T-helper 1 cell (primary cell): ENCODE measurements at places on chromosomes 12 and 14.

DNA sequence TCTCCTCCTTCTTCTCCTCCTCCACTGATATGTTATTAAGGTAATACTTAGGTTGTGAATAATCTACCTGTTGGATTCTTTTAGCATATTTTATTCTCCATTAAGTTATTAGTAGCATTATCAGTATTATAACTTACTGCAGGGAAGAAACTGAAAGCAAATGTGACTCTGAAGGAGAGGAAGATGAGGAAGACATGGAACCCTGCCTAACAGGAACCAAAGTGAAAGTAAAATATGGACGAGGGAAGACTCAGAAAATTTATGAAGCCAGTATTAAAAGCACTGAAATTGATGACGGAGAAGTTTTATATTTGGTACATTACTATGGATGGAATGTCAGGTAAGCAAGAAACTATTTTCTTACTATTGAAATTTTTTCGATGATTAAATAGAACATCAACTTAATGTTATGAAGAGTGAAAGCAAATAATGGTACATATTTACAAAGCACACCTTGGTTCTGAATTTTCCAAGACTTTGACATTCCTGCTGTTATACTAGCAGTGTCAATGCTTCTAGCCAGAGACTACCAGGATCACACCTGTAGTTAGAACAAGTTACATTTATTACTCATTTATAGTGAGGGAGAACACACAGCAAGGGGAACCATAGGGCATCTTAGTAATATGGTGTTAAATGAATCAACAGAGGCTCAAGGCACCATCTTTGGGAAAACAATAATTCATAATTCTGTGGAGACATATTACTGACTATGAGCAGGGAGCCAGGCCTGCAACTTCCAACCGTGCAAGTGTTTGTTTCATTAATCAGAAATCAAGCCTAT, 42.0 kb upstream of the TOMM20L start:
- no peak for DNase-seq

DNA sequence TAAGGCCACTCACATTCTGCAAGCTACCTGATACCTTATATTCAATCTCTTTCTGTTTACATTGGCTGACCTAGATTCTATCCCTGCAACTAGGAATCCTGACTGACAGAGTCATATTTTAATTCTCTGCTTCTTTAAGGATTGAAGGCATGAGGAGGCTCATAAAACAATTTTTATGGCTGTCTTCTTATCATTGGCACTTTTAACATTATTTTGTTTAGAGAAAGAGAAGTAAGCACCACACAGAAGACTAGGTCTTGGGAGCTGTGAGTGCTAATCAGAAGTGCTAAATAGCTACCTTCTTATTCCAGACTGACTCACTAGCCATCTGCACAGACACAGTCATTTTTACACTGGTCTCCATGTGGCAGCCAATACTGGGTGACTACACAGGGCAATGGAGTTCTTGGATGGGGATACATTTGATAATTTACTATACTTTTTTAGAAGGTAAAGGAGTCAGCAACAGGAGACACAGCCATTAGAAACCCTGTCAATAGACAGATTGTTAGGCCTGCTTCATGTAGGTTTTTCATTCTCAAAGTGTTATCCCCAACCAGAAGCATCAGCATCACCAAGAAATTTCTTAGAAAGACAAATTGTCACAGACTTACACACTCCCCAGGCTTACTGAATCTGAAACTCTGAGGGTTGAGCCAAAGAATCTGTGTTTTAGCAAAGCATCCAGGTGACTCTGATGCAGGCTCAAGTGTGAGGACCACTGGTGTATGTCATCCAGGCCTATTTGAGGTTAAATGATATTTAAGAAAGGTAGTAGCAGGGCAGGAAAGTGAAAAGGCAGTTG, 214.1 kb downstream of the DUSP6 start:
- no peak for DNase-seq

- no peak for DNase-seq
These were observed 12.1 kb upstream of the LRTM2 start for GRCh38 chr12:1808036-1808797.

- DNase-seq, result no peak
These were observed 133.6 kb upstream of the DNM1L start for GRCh38 chr12:32545413-32545980.

- DNase-seq, result no peak
These were observed 3.2 kb downstream of the AACS start for GRCh38 chr12:125068391-125068790.

DNA sequence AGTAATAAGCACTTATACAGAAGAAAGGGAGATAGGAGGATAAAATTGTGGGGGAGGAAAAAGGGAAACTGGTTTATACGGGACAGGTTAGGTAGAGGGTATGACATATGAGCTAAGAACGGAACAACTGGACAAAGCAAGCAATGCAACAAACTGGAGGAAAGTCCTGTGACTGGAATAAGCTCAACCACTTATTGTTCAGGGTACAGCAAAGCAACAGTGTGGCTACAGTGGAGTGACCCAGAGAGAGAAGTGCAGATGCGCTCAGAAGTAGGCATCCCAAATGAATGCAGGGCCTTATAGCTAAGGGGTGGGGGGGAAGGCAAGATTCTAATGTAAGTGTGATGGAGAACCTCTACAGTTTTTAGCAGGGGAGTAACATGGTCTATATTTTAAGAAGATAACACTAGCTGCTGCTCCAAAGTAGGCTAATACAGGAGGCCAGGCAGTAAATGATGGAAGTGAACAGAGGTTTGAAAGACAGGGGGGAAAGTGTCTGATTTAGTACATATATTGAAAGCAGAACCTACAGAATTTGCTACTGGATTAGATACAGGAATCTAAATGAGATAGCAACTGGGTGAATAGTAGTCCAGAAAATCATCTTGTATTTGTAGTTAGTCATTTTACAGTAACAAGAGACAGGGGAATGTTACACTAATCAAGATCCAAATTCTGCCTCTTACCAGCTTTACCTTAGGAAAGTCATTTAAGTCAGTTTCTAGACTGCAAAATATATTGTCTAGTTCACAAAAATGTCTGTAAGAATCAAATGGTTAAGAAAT, 3.3 kb downstream of the UBE2N start:
- no peak for DNase-seq
